ENCODE measurements at places on chromosomes 2 and 18.

- no peak for DNase-seq
Measured at GRCh38 chr18:22422909-22423548, 5.3 kb upstream of the CTAGE1 start.

DNA sequence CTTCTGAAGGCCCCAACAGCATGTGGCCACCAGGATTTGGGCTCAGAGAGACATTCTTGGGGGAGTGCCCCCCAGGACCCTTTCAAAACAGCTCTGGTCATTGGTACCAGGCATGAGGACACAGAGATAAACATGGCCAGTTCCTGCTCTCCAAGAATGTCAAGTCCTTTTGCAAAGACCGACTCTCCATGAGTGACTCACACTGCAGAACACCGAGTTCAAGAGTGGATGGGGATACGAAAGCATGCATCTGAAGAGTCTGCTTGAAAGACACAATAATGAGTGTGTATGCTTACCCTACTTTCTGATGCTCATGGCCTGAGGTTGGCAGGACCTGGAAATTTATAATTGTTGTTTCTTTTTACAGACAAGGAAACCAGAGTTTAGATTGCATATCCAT is 450.6 kb downstream of the TSN start:
- no peak for DNase-seq

DNA sequence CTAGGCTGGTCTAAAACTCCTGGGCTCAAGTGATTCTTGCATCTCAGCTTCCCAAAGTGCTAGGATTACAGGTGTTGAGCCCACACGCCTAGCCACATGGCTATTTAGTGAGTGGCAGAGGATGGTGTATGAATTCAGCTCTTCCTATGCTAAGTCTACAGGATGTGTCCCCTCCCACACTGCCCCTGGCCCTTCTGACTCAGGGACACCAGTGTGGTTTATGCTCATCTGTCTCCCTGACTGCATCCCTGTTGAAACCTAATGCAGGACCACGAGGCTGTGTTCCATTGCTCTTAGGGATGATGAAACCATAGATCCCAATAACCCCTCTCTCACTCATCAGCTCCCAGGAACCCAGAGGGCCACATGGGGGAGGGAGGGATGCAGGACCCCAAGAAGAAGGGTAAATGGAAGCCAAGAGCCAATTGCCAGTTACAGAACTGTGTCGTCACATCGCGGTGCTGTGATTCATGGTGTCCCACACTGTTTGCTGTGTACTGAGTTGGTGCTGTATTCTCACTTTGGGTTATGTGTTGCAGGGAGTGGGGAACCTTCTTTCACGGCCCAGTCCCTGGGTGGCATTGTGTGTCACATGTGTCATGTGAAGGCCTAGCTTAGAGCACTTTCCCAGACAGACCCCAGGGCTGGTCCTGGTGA is 102.9 kb upstream of the HAAO start:
- DNase-seq, result no peak

GRCh38 chr2:240881913-240882312 is 13.3 kb downstream of the AGXT start:
- no peak for DNase-seq

DNA sequence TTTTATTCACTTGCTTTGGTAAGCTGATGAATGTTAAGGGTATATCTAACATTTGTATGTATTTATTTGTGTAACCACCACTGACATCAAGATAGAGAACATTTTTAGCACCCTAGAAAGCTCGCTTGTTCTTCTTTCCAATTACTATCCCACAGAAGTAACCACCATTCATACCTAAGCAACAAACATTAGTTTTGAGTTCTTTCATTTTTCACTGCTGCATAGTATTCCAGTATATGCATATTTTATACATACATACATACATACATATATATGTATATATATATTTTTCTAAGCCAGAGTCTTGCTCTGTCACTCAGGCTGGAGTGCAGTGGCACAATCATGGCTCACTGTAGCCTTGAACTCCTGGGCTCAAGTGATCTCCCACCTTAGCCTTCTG is 11.1 kb upstream of the DYM start:
- no peak for DNase-seq

DNA sequence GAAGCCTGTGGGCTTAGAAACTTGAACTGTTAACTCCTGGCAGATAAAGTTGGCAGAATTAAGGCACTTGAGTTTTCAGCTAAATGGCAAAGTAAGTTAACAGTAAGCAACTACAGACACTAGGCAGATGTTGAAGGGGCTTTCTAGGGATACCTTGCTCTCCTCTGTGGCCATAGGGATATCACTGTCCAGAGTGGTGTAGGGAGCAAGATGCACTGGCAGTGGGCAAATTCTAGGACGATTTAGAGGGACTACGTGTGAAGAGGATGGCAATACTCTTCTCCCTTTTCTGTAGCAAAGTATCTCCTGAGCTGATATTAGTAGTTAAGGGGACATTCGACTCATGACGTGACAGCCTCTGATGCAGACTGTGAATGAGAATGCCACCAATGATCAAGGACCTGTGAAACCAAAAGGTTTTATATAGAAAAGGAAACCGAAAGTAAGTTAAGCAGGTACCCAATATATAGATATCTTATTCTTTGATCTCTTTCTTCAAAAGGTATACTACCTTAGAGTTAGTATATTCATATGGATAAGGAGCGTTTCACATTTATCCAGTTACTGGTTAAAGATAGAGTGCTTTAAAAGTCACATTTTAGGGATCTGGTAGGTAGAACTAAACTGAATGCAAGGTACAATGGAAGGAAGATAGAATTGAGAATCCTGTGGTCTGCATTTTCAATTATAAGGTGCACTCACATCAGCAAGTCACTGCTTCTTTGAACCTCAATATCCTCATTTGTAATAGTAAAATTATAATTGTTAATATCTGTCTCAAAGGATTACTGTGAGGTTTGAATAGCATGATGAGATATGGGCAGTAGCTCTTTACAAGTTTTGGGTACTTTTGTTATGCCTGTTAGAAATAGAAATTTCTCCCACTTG is 106.4 kb downstream of the KCNH7 start:
- no peak for DNase-seq

GRCh38 chr2:163604941-163605555 is 130.8 kb downstream of the FIGN start:
- no peak for DNase-seq

DNA sequence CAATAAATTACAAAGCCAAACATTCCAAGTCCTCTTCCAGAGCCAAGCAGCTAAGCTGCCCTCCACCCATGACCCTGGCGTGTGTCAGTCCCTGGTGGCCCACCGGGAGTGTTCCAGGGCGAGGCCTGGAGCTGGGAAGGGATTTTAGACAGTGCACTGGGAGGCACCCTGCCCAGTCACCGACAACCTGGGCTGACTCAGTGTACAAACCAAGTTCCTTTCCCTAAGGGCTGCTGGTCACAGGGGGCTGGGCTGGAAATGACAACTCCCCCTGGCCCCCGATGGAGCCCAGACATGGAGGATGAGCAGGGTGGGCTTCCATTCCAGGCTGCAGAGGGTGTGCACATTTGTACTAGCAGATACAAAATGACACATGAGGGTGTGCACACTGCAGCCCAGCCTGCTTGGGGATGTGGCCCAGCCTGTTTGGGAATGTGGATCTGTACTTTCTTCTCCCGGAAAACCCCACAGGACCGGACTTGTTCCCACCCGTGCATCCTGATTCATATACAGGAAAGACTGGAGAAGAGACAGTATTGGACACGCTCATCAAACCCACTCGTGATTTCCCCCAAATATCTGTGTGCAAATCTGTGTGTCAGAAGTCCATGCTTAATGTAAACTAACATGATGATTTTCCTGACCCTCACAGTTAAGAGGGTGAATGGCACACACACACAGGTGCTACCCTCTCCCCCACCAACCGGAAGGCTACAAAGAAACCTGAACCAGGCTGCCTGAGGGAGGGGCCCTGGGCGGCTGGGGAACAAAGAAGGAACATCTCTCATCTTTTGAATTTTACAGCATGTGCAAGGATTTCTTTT is 58.9 kb downstream of the NDUFA10 start:
- no peak for DNase-seq

DNA sequence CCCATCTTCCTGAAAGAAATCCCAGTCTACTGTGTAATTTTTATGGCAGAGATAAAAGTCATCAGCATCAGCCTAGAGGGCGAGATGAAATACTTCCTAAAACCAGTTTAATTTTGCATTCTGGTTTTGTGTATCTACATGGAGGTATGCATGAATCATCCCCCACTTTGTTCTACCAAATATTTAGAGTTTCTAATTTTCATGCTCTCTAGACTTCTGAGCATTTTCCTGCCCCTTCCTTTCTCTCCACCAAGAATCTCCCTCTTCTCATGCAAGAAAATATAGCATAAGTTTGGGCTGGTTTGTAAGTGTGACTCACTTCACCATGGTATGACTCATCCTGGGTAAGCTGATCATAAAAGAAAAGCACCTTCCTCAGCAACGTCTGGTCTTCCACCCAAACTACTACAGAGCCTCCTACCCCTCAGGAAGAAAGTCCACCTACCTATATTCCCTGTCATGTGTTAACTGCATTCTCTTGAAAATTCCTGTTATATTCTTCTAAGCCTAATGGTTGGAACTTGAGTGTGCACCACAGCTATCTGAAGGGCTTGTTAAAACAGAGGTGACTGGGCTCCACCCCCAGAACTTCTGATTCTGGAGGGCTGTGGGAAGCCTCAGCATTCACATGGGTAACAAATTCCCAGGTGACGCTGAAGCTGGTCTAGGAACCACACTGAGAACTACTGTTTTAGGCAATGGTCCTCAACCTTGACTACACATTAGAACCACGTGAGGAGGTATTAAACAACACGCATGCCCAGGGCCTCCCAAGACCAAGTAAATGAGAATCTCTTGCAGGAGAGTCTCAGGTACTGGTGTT is 37.4 kb upstream of the RAPGEF4 start:
- DNase-seq, result no peak

DNA sequence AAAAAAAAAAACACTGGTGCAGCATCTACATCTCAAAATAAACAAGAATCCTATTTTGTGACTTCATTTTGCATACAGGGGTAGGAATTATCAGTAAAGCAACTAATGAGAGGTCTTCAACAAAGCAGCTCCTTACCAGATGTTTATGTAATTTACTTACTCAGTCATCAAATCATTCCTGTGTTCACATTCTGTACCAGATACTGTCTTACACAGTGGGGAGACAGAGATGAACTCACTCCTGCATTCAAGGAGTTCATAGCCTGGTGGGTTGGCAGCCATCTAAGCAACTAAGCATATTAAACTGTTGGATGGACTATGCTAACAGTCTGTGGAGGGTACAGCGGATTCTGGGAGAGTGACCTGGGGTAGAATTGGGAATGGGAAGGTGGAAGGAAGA is 169.0 kb downstream of the OSR1 start:
- no peak for DNase-seq

GRCh38 chr2:201006704-201007103 is 43.2 kb upstream of the ORC2 start:
- DNase-seq, result no peak

GRCh38 chr18:44881461-44882162 is 200.9 kb downstream of the SETBP1 start:
- no peak for DNase-seq

DNA sequence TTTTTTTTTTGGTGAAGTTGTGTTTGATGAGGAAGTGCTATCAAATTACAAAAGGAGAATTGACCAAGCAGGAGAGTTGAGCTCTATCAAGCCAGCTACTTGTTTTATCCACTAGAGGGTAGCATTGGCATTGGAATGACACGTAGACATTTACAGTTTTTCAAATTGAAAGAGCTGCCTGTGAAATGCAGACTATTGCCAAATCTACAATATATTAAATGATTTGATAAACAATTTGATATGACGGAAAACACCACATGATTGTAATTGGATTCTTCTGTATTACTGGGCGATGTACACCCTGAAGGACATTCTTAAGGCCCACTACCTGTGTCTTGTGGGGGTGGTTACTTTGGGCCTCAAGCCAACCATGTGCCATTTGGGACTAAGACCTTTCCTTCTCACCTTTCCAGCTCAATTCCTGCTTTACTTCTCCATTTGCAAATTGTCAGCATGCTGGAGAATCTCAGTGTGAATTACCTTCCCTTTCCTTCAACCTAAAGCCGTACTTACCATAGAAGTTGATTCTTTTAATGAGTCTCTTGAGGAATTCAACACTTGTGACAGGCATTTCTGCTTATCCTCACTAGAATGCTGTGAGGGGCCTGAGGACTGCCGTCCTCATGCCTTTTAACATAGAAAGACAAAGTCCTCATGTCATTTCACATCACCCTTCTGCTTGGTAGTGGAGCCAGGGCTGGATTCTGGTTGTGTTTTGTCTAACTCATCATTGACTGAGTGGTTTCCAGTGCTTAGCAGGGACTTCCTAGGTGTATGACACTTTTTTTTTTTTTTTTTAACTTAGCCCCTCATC is 134.8 kb upstream of the THUMPD2 start:
- no peak for DNase-seq

- no peak for DNase-seq
Measured at GRCh38 chr18:66769375-66769774, 165.5 kb upstream of the CDH19 start.

DNA sequence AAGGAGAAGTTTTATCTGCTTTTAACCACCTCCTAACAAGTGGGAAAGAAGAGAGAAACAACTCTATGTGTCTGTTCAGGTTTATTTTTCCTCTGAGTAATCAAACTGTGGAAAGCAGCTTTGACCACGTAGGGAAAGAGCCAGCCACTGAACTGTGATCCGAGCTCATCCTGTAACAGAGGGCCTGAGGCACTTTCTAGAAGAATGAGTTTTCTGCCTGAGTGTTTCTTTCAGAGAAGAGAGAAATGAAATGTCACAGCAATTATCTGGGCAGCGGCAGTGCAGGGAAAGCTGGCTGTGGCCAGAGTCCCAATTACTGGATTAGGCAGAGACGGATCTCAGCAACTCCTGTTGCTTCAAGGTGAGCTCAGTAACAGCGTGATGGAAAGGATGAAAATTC is 151.9 kb downstream of the CD226 start:
- no peak for DNase-seq

DNA sequence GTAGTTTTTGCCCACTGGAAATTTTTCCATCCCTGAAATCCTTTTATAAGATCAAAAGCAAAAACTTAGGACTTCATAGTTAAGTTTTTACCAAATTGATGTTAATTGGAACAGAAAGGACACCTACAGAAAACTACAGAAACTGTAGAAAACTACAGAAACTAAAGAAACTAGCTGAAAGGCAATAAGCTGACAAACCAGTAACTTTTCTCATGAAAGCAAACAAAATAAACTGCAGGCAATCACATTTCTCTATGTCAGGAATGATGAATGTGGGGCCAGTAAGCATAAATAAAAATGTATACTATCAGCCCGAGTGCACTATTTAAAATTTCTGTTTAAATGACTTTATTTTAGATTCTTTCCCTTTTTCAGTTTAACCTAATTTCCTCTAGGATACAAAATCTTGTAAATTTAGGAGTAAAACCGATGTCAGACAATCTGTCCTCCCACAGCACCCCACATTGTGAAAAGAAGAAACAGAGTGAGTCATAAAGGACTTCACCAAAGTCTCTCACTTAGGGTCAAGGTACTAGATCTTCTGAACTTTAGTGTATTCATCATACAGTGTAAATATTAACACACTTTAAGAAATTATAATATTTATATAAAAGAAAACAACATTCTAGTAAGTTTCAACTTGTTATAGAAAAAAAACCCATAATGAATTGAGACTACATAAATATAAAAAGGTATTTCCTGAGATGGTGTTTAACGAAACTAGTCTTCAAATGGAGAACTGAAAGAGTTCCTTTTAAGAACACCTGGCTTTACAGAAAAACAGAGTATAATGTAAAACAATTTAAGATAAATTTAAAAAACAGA is 46.6 kb downstream of the USP40 start:
- no peak for DNase-seq

- no peak for DNase-seq
Measured at GRCh38 chr18:12776821-12777471, 74.1 kb downstream of the PSMG2 start.

GRCh38 chr2:224033601-224034000 is 5.5 kb downstream of the SERPINE2 start:
- no peak for DNase-seq

GRCh38 chr18:5974696-5975095 is 79.4 kb upstream of the TMEM200C start:
- no peak for DNase-seq

All from T-helper 1 cell (primary cell).